Large intestine (tissue), 12 donors: ENCODE measurements at places on chromosomes 7 and 10.
A peak's percentile ranks its signal among the peaks of the same experiment; 100 is the strongest.

DNA sequence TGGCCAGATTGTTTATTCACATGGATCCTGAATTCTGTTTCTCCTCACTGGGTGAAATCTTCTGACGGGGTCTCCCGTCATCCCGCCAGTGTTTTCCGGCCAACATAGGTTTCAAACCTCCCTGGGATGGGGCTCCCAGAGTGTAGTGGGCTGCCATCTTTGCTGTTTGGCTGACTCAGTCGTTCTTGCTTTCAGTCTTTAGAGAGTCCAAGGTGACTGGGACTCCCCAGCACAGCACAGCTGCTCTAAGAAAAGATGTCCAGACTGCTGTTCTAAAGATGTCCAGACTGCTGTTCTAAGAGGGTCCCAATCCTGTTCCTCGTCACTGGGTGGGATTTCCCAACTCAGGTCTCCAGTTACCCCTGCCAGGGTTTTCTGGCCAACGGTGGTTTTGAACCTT is 801.9 kb upstream of the IGFBP3 start:
- DNase-seq = no peak

DNA sequence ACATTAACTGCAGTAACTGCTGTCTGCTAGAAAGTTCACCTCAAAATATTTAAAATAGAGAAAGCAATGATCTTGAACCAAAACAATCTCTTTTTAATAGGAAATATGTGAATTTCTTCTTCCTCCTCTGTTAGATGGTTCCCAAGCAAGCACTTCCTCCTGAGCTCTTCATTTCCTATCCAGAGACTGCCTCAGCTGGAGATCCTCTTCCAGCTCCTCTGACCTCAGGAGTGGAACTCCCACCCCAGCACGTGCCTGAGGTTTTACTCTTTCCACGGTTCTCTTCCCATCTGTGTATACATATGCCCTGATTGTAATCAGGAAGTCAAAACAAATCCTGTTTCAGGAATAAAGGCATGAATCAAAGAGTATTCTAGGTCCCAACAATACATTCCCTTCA is 5.6 kb downstream of the DENND11 start:
- no peak for DNase-seq

GRCh38 chr10:118870467-118871243 is 115.9 kb upstream of the CACUL1 start:
- DNase-seq = peak; percentile 10

DNA sequence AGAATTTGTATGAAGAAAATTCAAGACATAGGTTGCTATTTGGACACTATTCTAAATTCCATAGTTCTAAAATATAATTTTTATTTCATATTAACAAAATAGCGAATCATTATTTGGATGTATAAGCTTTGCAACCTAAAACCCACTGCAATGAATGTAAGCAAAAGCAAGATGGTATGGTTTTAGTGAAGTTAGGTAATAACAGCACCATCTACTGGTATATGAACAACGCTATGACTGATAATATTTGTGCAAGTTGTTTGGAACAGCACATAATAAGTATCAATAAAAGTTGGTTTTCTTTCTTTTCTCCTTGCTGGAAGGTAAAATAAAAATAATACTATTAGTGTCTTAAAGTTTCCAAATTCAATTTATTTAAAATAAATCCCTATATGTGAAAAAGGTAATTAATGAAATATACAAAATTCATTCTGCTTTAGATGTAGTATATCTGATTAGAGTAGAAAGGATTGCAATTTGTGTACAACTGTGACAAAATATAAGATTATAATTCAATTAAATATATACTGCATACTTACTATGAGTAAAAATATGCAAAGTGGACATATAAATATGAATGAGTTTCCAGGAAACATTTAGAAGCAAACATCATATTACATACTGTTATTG is 79.0 kb upstream of the LSM8 start:
- DNase-seq = peak; percentile 12

GRCh38 chr10:14801723-14802122 is 27.0 kb upstream of the FAM107B start:
- DNase-seq = peak; percentile 5

DNA sequence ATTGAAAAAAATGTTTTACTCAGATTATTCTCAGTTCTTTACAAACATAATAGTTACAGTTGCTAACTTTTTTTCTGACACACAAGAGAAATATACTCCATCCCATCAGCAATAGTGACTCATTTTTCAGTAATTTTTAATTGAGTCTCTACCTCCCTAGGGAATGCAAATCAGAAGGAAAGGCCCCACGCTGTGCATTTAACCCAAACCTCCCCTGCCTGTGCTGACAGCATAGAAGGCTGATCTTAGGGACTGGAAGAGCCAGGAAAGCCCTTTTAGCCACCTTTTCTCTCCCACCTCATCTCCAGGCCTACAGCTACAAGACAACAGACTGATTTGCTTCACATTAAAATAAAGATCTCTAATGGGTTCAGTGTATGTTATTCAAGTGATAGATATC is 24.7 kb upstream of the PIK3CG start:
- no peak for DNase-seq

GRCh38 chr10:50636618-50637579 is 13.1 kb upstream of the SGMS1 start:
- no peak for DNase-seq

DNA sequence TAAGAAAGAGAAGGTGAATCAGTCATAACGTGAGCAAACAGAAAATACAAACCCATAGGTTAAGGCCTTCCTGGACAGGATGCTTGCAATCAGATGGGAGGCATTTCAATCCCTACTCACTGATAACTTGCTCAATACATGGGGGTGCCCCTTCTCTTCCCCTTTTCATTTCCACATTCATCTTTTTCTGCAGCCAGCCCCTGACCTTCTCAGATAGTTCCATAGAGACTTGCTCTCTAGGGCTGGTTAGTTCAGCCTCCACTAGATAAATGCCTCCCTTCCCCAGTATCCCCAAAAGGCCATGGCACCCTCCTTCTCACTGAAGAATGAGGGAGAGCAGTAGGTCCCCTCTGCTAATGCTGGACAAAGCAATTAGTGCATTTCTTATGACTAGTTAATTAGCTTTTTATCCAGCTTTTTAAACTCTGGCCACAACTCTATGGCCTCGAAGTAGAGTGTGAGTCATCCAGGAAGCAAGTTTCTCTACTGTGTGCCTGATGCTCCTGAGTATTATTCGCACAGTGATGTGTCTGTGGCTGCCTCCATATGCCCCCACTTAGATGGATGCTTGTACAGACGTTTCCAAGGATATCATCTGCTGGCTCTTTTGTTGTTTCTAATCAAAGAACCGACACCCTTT is 12.7 kb downstream of the CHN2 start:
- no peak for DNase-seq

- DNase-seq = no peak
Measured at GRCh38 chr7:27478084-27478483, 184.6 kb downstream of the HIBADH start.

DNA sequence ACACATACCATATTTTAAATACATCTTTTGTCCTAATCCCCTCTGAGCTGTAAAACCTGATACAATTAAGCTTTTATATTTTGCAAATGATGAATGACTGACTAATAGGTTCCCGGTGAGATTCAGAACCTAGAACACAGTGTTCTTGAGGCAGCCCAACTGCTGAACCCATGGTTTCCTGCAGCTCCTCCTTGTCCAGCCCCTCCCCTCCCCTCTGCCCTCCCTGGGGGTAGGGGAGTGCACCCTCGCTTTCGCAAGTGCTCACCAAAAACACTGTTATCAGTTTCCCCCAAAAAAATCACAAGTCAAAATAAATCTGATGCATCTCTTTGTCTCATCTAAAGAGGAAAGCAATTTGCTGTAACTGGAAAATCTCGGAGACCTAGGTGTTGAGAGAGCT is 602.8 kb downstream of the KCNMA1 start:
- DNase-seq = no peak

GRCh38 chr10:12377658-12378290 is 28.4 kb downstream of the CAMK1D start:
- no peak for DNase-seq

DNA sequence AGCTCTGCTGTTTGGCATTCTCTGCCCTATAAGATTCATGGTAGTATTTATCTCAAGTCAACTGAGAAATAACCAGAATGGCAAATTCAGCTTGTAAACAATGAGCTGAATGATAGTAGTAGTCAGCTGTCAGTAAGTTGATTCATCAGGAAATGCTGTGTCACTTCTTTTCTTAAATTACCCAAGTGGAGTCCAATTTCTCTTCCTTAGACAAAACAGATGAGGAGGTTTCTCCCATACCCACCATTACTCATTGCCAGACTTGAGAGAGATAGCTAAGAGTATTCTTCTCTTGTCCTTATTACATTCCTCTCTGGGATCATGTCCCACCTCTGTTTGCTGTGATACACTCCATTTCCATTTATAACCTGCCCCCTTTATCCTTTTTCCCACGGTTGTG is 159.8 kb upstream of the STEAP1 start:
- DNase-seq = no peak

DNA sequence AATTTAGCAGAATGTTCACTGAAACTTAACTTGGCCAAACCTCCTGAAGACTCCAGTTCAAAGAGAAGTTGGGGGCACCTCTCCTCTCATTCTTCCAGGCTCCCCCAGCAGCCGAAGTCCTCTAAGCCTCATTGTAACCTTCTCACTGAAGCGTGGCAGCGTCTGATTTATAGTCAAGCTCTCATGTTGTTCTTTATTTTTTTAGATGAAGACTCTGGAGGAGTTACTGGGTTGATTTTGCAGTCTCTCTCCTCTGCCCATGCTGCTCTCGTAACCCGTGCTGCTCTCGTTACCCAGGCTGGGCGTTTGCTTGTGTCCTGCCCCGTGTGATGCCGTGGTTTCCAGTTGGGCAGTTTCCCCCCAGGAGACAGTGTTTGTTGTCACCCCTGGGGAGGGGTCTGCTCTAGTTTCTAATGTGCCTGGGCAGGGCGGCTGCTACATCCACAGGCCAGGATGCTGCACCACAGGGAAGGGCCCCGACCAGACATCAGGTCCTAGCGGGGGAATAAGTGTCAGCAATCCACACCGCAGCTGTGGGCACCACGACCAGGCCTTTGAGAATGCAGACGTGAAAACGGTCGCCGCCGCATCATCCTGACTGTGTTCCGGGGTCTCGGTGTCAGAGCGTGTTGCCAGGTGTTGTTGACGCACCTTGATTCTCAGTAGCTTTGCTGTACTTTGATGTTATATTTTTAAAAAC is 65.2 kb downstream of the WDR37 start:
- no peak for DNase-seq

GRCh38 chr7:33854801-33855350 is 50.5 kb upstream of the BMPER start:
- no peak for DNase-seq

GRCh38 chr7:2068693-2069471 is 163.9 kb downstream of the MAD1L1 start:
- DNase-seq = no peak

DNA sequence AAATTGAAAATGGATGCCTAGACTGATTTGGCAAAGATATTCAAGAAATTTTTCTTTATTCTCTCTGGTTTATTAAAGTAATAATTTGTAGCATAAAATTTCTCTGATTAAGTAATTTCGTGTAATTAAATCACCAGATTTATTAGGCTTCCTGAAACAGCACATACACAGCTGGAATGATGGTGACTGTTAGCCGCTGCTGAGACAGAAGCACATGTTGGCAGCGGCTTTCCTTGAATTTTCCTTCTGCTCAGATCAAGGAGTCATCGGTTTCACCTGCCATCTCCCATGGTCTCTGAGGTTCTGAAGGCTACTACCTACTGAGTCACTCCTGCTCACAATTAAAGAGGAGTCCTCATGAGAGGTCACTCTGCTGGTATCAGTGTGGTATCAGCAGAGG is 101.5 kb downstream of the GFRA1 start:
- DNase-seq = no peak

DNA sequence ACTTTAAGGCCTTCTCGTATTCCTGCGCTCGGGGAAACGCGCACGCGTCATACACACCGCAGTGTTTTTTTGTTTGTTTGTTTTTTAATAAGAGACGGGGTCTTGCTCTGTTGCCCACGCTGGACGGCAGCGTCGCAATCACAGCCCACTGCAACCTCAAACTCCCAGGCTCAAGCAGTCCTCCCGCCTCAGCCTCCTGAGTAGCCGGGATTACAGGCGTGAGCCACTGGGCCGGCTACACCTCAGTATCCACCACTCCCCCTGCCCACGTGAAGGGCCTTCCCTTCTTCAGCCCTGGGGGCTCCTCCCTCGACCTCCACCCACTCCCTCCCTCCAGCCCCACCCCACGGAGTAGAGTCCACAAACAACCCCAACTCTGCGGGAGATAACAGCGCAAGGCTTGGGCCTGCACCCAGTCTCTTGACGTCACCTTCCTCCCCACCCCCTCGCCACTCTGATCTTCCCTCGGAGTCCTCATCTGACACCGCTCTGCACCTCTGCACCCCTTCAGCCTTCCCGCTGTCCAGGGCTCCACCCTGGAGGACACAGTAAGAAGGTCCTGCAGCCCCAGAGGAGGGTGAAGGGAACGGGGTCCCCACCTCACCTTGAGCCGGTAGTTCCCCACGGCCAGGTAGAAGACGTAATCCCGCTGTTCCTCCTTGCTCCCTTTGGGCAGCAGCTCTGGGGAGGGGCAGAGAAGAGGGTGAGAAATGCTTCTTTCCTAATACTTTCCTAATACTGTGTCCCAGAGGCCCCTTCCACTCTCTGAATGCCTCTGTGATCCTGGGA is 2.8 kb upstream of the CLDN15 start:
- DNase-seq = peak; percentile 92

GRCh38 chr7:132435016-132435990 is 141.0 kb downstream of the PLXNA4 start:
- no peak for DNase-seq

- no peak for DNase-seq
Measured at GRCh38 chr10:123143162-123143824, 4.6 kb upstream of the HMX2 start.

GRCh38 chr7:40874756-40875155 is 740.0 kb downstream of the SUGCT start:
- no peak for DNase-seq

DNA sequence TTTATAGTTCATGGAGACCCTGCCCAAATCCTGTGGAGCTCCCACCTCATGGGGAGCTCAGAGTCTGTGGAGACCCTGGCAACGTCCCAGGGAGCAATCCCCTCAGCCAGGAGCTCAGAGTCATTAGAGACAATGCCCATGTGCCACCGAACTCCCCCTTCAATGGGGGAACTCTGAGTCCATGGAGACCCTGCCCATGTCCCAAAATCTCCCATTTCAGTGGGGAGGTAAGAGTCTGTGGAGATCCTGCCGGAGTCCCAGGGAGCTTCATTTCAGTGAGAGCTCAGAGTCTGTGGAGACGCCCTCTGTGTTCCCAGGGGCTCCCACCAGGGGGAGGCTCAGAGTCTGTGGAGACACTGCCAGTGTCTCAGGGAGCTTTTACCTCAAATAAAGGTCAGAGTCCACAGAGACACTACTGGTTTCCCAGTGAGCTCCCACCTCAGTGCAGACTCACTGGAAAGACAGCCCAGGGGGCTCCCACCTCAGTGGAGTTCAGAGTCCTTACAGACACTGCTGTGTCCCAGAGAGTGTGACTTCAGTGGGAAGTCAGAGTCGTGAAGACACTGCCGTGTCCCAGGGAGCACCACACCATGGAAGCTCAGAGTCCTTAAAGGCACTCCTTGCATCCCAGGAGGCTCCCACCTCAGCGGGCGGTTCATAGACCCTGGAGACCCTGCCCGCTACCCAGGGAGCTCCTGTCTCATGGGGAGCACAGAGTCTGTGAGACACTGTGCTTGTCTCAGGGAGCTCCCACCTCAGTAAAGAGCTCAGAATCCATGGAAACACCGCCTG is 5.0 kb downstream of the MYO1G start:
- peak; percentile 81 for DNase-seq

- no peak for DNase-seq
Measured at GRCh38 chr10:93565446-93565845, 1.0 kb upstream of the FFAR4 start.
